Spleen (tissue), 13 donors: ENCODE measurements at places on chromosomes 2 and 18. TPM values are rescaled to one million over a fixed set of nuclear protein-coding genes. Genes with fewer than 3 reads are reported as not detected.

- H3K4me1 ChIP-seq: no peaks in the 10 kb centered on the region
- no peaks in the 10 kb centered on the region for H3K27me3 ChIP-seq
- no peak for DNase-seq
- H3K36me3 ChIP-seq: no peaks in the 10 kb centered on the region
These were observed 713.9 kb downstream of the CPS1 start for GRCh38 chr2:211270257-211270656.

DNA sequence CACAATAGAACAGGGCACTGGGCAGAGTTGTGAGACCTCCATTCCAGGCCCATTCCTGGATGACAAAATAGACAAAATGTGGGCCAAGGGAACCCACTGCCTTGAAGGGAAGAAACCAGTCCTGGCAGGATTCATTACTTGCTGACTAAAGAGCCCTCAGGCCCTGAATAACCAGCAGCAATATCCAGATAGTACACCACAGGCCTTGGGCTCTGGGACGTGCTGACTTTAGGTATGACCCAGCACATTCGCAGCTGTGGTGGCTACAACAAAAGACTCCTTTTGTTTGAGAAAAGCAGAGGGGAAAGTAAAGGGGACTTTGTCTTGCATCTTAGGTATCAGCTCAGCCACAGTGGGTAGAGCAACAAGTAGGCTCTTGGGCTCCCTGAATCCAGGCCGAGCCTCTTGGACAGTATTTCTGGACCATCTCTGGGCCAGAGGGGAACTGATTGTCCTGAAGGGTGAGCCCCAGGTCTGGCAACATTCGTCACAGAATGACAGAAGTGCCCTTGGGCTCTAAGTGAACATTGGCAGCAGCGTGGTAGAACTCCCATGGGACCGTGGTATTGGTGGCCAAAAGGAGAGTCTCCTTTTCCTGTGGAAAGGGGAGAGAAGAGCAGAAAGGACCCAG is 89.9 kb upstream of the CD226 start:
- H3K36me3 ChIP-seq: no peaks in the 10 kb centered on the region
- H3K4me1 ChIP-seq: no peaks in the 10 kb centered on the region
- no peak overlapping the region for H3K4me3 ChIP-seq

DNA sequence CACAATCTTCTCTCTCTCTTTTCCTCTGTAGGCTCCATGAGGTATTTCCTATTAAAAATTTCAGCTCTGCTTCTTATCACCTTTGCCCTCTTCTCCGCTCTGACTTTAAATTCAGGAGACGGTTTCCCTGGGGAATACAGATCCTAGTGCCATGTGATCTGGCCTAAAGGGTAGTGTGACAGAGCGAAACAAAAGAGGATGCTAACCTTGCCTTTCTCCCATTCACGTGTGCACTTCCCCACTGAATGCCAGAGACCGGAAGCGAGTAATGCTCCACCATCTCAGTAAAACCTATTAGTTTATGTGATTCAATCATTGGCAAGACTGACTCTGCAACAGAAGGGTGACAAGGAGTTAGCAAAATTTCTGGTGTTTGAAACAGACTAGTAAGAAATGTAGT is 358.3 kb downstream of the ZNF521 start:
- no peak overlapping the region for H3K4me3 ChIP-seq
- H3K27ac ChIP-seq: no peak overlapping the region
- no peaks in the 10 kb centered on the region for H3K36me3 ChIP-seq
- no peaks in the 10 kb centered on the region for H3K27me3 ChIP-seq
- no peaks in the 10 kb centered on the region for H3K4me1 ChIP-seq

DNA sequence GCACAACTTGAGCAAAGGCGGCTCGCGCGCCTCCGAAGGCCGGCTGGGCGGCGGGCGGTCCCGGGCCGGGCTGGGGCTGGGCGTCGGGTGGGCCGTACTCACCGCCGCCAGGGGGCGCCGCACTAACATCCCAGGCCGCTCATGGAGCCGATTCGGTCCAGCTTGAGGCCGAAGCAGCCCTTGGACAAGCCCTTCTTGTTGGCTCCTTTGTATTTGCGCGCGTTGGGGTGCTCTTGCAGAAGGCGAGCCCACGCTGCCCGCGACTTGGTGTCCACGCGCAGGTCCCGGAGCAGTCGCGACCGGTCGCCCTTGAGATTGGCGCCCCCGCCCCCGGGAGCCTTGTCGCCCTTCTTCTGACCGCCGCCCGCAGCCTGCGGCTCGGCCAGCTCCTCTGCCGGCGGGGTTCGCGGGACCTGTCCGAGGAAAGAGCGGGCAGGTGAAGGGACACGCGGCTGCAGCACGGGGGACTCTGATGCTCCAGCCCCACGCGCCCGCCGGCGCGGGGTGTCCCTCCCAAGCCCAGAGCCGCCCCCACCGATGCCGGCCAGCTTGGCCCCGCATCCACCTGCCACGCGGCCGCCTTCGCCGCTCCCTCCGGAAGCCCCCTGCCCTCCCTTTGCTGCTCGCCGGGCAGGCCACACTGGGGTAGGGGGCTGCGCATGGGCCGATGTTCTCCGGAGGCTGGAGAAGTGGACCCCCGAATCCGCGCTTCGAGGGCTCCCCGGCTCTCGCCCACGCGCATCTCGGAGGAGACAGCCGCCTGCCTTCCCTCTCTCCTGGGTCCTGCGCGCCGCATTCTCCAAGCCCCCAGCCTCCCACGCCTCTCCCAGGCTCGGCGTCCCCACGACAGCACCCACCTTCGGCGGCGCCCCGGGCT is 655 bp downstream of the NPPC start:
- no peak overlapping the region for H3K27ac ChIP-seq
- peaks cover 26% of the 10 kb centered on the region for H3K4me1 ChIP-seq
- DNase-seq: peak; percentile 93
- H3K36me3 ChIP-seq: no peaks in the 10 kb centered on the region
- H3K27me3 ChIP-seq: peaks cover 51% of the 10 kb centered on the region

Gene ABCG5
- total RNA-seq: not detected

Gene SERPINB13
- not detected for total RNA-seq

Gene CCT7
- 147 TPM for total RNA-seq

GRCh38 chr2:85911814-85912692 is 23.3 kb upstream of the ST3GAL5 start:
- no peaks in the 10 kb centered on the region for H3K27me3 ChIP-seq
- H3K4me3 ChIP-seq: no peak overlapping the region
- no peak for DNase-seq
- H3K36me3 ChIP-seq: peaks cover 6% of the 10 kb centered on the region
- H3K27ac ChIP-seq: no peak overlapping the region
